ENCODE measurements at places on chromosomes 3 and 15. TPM values are rescaled to one million over a fixed set of nuclear protein-coding genes. Genes with fewer than 3 reads are reported as not detected.

DNA sequence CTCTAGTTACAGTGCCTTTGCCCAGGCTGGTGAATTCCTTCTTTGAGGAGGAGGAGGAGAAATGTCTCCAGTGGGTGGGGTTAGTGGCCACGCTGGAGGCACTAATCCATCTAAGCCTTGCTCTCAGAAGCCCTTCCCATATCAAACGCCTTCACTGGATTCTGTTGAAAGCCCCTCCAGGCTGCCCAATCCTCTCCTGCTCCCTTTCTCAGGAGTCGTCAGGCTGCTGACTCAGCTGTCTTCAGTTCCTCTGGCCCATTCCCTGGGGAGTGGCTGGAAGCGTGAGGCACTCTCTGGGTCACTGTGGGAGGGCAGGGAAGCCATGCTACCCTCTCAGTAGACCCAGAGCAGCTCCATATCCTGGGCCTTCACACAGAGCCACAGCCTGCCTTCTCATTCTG lies 2.7 kb downstream of the AP2M1 start:
- DNase-seq, result no peak

DNA sequence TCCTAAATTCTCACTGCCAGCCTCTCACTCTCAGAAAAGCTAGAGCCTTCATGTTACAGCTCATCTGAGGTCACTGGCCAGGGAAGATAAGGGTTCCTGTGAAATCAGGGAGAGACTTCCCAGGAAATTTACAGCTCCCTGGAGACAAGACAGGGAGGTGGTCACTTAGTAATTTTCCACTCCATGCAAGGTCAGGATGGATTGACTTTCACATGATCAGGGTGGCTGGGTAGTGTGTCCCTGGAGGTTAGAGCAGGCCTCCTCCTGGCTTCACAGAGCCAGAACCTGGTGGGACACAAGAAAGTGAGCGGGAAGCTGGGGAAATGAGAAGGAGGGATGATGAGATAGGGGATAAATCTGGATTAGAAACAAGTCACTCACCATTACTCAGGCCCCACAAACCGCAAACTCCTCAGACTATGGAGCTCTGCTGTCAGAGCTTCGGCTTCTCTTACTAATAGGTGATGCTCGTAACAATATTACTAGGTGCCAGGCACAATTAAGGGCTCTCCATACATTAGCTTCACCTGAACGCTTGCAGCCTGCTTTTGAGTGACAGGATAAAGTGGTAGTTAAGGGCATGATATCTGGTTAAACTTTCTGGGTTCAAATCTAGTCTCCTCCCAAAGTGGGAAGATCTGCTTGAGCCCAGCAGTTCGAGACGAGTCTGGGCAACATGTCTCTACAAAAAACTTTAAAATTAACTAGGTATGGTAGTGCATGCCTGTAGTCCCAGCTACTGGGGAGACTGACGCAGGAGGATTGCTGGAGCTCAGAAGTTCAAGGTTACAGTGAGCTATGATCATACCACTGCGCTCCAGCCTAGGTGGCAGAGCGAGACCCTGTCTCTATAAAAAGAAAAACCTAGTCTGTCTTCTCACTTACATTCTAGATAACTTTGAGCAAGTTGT lies 24.9 kb downstream of the DUOX2 start:
- no peak for DNase-seq

GRCh38 chr3:62888180-62888579 lies 13.0 kb upstream of the CADPS start:
- no peak for DNase-seq

DNA sequence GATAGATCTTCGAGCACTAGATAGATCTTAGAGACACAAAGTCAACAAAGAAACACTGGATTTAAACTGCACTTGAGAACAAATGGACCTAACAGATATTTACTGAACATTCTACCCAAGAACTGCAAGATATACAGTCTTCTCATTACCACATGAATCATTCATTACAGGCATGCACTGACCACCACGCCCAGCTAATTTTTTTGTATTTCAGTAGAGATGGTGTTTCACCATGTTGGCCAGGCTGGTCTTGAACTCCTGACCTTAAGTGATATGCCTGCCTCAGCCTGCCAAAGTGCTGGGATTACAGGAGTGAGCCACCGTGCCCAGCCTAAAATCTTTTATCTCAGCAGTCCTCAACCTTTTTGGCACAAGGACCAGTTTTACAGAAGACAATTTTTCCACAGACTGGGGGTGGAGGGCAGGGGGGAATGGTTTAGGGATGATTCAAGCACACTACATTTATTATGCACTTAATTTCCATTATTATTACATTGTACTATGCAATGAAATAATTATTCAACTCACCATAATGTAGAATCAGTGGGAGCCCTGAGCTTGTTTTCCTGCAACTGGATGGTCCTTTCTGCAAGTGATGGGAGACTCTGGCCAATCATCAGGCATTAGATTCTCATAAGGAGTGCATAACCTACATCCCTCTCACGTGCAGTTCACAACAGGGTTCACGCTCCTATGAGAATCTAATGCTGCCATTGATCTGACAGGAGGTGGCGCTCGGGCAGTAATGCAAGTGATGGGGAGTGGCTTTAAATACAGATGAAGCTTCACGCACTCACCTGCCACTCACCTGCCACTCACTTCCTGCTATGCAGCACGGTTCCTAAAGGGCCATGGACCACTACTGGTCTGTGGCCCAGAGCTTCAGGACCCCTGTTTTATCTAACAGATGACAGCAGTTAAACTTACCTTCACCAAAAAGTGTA lies 21.7 kb downstream of the CSNK1G1 start:
- no peak for DNase-seq

DNA sequence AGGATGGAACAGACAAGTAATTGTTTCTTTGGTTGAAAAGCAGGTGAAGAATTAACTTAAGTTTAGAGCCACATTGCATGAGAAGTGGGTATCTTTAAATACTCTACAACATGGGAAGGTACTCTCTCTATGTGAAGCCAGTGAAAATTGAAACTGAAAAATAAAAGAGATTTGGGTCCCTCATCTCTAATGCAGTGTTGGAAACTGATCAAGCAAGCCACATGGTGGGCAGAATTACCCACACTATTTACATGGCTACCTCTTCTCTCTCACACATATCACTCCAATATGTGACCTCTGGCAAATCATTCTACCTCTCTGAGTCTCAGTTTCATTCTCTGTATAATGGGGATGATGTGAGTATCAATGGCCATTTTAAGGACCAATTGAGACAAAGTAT lies 339.0 kb downstream of the IL5RA start:
- no peak for DNase-seq

GRCh38 chr3:186932281-186933181 lies 2.2 kb downstream of the ST6GAL1 start:
- DNase-seq, result no peak

DNA sequence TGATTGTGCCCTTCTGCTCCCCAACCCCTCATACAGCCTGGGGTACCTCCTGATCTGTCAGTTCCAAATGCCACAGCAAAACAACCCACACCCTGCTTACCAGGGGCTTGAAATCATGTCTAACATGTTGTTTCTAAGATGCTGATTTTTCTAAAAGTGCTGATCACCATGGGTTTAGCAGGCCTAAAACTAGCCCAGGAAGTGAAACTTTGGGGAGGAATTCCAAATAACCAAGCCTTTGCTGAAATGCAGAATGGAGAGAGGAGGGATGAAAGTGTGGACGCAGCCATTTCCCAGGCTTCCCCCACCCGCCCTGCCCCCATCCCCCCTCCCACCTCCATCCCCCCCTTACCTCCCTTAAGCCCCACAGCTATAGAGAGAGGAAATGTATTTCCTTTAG lies 2.0 kb upstream of the HRH1 start:
- DNase-seq, result no peak

GRCh38 chr3:72015463-72015862 lies 230.5 kb upstream of the PROK2 start:
- no peak for DNase-seq

- DNase-seq, result no peak
These were observed 38.0 kb downstream of the PRICKLE2 start for GRCh38 chr3:64187065-64187959.

DNA sequence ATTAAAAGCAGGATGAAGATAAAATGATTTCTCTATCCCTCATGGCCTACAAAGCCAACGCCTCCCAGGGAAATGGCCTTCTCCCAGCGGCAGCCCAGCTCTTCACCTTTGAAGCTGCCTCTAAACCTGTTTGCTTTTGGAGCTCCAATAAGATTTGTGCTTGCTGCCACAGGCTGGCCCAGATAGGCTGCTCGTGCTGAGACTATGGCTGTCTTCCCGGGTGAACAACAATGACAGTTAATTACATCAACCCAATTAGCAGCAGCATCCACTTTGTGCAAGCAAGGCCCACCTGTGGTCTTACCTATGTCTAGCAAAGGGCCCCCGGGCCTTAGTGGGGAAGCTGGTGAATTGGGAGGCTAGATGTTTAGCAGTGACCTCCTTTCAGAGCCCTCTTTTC lies 179.6 kb downstream of the P3H2 start:
- DNase-seq, result no peak

DNA sequence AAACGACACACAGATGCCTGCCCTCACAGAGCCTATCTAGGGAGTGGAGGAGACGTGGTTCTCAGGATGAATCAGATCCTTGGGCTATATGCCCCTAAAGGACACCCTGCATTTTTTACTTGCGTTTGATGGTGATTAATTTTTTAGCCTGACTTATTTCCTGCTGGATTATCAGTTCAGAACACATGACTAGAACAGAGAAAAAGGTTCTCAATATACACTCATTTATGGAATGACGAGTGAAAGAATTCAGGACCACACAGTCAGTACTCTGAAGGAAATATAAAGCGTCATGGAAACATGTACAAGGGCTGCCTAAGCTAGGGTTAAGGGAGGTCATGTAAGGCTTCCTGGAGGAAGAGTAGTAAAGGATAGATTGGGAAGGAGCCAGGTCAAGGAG lies 121.8 kb downstream of the SSR3 start:
- no peak for DNase-seq

GRCh38 chr3:106534206-106534605 lies 665.4 kb upstream of the CBLB start:
- peak; percentile 72 for DNase-seq

- DNase-seq, result no peak
These were observed 121.4 kb downstream of the ADCY5 start for GRCh38 chr3:123327480-123327879.

GRCh38 chr3:114456742-114457141 lies 162.9 kb downstream of the TIGIT start:
- no peak for DNase-seq

GRCh38 chr15:63944681-63944955 lies 101.7 kb downstream of the DAPK2 start:
- DNase-seq, result no peak

DNA sequence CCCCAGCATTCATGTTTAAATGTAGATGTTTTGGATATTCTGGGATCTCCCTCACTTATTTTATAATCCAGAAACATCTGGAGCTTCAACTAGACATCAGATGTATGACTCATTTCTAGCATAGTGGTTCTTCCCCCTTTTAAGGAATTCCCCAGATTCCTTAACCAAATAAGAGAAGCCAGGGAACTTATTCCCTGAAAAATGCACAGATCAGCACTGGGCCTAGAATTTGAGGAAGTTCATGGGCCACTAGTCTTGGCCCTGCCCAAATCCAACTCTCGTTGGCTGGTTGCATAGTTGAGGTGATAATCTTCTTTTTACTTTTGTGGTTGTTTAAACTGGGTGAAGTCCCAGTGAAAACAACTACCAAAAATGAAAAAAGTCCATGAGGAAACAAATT lies 20.4 kb downstream of the RARRES1 start:
- DNase-seq, result no peak

DNA sequence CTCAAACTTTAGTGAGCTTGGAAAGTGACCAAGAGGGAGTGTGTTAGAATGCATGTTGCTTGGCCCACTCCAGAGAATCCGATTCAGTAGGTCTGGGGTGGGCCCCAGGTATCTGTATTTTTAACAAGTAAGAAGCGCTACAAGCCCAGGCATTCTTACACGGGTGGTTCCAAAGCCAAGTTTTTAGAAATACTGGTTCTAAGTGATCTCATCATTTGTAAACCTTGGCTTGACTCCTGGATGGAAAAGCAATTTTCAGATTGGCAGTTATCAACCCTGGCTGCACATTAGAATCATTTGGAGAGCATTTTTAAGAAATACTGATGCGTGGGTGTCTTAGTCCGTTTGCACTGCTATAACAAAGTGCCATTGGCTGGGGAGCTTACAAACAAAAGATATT lies 27.3 kb upstream of the ST8SIA2 start:
- DNase-seq, result no peak

DNA sequence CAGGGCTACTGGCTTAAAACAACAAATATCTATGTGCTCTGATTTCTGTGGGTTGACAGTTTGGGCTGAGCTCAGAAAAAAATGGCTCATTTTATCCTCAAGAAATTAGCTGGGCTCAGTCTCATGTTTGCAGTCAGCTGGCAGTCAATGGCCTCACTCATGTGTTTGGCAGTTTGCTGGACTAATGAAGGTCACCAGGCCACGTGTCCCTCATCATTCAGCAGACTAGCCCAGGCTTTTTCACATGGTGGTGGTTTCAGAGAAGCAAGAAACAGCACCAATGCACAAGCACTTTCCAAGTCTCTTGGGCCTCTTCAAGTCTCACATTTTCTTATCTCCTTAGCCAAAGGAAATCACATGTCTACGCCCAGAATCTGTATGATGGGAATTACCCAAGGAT lies 478.3 kb upstream of the PPP2R3A start:
- no peak for DNase-seq

DNA sequence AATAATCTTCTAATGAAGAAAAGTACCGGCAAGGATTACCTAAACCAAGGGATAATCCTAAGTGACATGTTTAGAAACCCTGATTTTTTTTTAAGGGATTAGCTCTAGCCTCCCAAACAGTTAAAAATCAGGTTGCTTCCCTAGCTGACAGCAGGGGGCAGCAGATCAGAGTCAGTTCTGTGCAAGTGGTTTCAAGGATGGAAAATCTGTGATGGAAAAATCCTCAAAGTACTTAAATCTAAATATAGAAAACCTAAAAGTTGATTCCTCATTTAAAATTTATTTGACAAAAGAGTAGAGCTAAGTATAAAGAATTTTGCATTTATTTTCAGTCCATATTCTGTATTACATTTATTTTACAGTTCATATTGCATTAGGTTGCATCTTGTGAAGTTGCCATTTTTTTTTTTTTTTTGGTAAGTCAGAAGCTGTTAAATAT lies 107.6 kb downstream of the PEX5L start:
- no peak for DNase-seq

- no peak for DNase-seq
These were observed 45.0 kb upstream of the CMSS1 start for GRCh38 chr3:99772671-99773070.

- no peak for DNase-seq
These were observed 243.2 kb downstream of the MBNL1 start for GRCh38 chr3:152511904-152512303.

GRCh38 chr15:51024735-51025453 lies 69.8 kb downstream of the TNFAIP8L3 start:
- no peak for DNase-seq

- no peak for DNase-seq
These were observed 52.9 kb downstream of the GASK1A start for GRCh38 chr3:43031889-43032545.

HRG gene
- total RNA-seq, result not detected

COLQ gene
- 2.9 TPM for total RNA-seq

ARGFX gene
- total RNA-seq, result not detected

GOLGA6L4 gene
- 1.7 TPM for total RNA-seq

GNB4 gene
- total RNA-seq, result 0.59 TPM

UCN2 gene
- total RNA-seq, result not detected

CLRN1 gene
- not detected for total RNA-seq

WDR72 gene
- total RNA-seq, result not detected

C3orf22 gene
- total RNA-seq, result not detected

Data from activated naive CD4-positive, alpha-beta T cell treated with anti-CD3 and anti-CD28 coated beads, Interleukin-2, amount 50 U/mL, for 72 hours (primary cell).